ENCODE measurements at places on chromosomes 2 and 18.

GRCh38 chr2:43842866-43843226, 4.1 kb downstream of the ABCG8 start:
- no peak for ATAC-seq

DNA sequence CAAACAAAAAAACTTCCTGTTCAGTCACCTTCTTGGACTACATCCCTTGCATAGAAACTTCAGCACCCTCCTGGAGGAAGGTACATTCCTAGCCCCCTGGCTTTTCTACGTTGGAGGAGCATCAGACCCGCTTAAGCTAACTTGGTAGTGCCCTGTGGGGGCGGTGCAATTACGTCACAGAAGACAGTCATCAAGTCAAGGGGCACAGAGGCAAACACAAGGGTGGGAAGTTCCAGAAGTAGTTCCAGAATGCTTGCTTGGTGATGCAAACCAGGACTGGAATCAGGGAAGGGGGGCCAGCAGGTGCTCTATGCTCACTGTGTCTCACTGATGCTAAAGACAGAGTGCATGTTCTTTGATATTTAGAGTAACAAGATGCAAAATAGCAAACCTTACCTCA, 15.2 kb upstream of the AGFG1 start:
- no peak for ATAC-seq

GRCh38 chr2:16191431-16192200, 251.3 kb downstream of the MYCN start:
- no peak for ATAC-seq

DNA sequence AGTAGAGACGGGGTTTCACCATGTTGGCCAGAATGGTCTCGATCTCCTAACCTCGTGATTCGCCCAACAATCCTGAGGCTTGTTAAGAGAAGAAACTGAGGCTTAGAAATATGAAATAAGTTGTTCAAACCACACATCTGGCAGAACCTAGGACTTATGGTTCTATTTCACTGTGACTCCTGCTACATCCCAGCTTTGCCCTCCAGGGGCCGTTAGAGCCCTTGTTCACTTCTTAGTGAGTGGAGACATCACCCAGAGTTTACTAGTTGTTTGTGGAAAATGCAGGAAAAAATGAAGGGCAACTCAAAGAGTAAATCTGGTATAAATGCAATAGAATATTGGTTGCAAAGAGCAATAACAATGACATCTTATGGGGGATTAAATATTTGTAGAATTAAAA, 43.9 kb downstream of the MARCHF4 start:
- ATAC-seq = no peak

DNA sequence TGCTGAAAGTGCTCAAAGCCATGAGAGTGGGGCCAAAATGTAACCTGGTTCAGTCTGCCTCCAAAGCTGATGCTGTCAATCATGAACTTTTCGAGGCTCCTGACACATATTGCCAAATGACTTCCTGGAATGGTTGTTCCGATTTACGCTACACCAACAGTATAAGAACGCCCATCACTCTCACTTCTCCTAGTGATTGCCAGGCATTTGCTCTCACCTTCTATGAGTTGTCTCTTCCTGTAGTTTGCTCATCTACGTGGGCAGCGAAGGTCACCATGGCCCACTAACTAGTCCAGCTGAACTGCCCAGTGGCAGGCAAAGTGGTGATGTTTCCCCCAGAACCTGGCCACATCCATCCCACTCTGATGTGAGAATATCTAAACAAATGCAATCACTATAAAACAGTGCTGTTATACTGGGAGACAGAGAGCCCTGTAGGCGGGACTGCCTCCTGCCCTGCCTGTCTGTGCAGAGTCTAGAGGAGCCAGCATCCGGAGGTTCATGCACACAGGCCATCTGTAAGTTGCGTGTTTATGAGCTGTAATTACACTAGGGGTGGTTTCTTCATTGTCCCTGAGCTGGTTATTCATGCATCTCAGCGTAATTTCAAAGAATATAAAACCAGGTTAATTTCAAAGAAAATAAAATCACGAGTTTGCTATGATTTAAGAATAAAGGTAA, 8.8 kb upstream of the CABLES1 start:
- no peak for ATAC-seq

DNA sequence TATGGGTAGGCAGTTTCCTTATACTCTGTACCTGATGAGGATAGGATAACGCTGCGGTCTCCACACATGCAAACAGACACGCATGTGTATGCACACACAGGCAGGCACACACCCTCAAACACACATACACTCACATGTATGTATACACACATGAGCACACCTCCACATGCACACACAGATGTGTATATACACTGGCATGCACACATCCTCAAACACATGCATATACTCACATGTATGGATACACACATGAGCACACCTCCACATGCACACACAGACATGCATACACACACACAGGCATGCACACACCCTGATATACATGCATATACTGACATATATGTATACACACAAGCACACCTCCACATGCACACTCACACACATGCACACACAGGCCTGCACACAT, 267.8 kb upstream of the HDAC4 start:
- no peak for ATAC-seq

DNA sequence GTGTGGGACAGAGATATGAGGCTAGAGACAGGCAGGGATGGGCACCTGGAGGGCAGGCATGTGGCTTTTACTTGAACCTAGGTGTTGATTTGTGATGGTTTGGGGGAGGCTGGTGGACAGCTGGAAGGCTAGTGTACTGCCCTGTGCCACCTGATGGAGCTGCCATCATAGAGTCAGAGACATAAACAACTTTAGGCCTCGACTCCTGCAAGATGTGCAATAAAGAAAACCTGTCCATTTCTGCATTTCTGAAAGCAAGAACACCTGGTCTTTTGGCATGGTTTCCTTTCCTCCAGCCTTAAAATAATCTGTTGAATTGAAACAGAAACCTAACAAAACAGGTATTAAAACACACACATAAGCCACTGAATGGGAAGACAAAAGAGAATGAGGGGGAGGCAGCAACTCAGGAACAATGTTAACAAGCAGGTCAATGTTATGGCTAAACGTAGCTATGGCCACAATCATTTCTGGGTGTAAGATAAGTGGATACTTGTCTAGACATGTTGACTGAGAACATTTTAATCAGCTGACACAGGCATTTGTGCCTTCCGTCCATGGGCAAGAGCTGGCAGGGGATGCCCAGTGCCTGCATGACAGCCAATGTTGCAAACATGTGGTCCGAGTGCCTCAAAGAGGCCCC, 87.8 kb downstream of the KCTD1 start:
- ATAC-seq = no peak

DNA sequence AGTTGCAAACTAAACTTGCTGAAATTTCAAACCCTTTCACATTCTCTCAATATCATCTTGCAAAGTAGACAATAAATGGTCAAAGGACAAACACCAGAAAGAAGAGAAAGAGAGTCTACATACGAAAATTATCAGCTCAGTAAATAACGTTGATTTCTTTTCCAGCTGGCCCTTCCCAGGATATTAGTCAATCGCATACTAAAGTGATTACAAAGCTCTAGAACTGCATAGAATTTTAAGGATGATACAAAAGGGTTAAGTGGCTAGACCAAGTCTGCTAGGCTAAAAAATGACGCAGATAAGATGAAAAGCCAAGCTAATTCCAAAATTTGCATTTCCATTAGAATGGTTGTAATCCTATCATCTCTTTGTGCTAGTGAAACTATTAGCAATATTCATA, 405.7 kb downstream of the FBXO15 start:
- ATAC-seq = no peak

DNA sequence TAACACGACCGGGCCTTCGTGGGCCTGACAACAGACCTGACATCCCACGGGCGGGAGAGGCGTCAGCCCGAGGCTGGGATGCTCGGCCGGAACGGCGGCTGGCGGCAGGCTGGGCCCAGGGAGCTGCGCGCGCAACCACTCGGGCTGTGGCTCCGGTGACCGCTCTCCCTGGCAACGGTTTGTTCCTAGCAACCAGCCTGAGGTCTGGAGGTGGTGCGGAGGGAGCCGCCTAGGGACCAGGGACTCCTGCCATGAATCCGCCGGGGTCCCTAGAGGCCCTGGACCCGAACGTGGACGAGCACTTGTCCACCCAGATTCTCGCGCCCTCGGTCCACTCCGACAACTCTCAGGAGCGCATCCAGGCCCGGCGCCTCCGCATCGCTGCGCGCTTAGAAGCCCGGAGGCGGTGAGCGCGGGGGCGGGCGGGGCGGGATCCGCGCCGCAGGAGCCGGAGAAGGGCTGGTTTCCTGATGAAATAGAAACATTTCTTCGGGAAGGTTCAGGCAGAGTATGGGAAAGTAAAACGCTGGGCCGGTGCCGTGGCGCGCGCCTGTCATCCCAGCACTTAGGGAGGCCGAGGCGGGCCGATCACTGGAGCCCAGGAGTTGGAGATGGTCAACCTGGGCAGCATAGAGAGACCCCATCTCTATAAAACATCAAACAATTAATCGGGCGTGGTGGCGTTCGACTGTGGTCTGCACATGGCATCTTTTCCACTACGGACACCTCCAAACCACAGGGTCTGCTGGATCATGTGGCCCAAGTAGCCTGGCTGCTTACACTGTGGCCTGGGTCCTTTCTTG, at the start of gene DRC1:
Gene DRC1, plus strand, starts transcription at position 182 of the 803 bp plus-strand sequence. Its CDS starts 70 bp downstream, at position 252.
- ATAC-seq = peak; percentile 98

DNA sequence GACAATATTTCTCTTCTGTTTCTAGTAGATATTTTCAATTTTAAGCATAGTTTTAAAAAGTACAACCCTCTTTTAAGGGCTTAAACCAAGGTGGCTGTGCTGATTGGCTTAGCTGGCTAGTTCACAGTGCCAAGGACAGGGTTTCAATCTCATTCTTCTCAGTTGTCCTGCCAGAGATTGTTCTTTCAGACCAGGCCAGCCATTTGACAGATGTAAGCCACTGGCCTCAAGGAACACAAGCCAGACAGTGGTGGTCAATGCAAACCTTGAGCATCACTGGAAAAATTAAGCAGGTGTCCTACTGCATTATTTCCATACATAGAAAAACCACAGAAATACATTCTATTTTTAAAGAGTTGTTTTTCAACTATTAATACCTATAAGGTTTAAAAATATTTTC, 5.9 kb downstream of the RNF103 start:
- no peak for ATAC-seq

DNA sequence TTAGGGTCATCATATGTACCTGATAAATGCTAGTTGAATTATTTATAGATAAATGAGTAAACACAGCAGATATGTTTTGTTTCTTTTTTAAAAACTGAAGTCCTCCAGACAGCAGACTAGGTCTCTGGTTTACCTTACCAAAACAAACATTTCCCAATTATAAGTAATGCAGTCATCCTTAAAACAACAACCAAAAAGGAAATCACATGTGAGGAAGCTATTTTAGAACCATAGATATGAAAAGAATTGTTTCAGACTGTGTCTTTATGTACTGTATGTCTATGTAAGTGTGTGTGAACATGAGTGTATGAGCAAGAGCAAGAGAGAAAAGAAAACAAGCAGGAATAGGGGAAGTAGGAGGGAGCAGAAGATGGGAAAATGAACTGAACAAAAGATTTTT, 441.0 kb downstream of the CPS1 start:
- ATAC-seq = no peak

GRCh38 chr2:45005261-45006002, 3.8 kb downstream of the SIX2 start:
- ATAC-seq = no peak

- ATAC-seq = no peak
These were observed 25.2 kb upstream of the CASP10 start for GRCh38 chr2:201157694-201158093.

GRCh38 chr2:161384864-161385263, 31.2 kb upstream of the TBR1 start:
- ATAC-seq = no peak

DNA sequence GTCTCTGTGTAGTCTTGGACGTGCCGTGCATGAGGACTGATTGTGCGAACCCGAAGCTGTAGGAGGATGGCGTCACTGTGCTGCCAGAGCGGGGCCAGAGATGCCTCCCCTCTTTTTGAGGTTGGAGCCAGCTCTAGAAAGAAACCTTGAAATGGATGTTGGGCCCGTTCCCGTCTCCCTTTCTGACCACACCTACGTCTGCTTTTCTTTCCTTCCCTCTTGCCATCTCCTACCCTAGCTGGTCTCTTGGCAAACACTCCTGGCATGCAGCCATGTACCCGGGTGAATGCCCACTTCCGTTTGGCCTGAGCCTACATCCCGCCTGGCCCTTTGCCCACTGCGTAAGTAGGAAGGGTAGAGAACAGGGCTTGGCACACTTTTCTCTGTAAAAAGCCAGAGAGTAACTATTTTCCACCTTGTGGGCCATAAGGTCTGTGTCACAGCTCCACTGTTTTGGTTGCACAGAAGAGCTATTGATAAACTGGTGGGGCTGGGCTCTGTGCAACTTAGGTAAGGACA, 37.4 kb downstream of the SH3BP4 start:
- no peak for ATAC-seq

DNA sequence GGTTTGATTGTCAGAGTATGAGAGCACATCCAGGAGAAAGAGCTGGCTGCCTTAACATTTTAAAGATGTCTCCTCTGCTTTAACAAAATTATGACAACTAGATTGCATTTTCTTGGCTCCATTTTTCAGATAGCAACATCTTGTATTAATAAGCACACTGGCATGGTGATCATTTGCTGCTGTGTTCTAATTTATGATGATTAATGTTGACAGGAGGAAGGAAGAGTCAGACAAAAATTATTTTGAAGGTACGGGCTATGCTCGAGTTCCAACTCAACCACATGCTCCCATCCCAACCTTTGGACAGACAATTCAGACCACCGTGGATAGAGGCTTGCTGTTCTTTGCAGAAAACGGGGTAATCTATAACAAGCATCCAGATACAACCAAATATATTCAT, 98.2 kb upstream of the TTC39C start:
- no peak for ATAC-seq

DNA sequence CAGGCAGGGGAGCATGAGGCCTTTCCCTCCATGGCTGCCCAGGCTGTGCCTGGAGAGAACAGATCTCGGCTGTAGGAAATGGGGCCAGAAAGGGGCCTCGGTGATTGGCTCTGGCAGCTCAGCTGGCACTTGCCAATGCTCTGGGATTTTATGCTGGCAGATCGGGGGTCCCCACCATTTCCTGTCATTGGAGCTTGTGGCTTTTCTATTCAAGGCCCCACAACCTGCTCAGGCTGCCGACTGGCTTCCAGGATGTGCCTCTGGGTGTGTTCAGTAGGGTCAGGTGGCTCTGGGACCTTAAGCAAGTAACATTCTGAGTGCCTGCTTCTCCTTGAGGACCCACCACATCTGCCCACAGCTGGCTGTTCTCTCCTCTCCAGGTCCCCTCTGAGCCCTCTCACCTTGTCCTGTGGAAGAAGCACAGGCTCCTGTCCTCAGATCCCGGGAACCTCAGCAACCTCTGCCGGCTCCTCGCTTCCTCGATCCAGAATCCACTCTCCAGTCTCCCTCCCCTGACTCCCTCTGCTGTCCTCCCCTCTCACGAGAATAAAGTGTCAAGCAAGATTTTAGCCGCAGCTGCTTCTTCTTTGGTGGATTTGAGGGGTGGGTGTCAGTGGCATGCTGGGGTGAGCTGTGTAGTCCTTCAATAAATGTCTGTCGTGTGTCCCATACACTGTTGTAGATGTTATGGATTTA, 4.2 kb downstream of the GNLY start:
- no peak for ATAC-seq

All from motor neuron (in vitro differentiated cells).